ENCODE measurements at places on chromosomes 6 and 20.

DNA sequence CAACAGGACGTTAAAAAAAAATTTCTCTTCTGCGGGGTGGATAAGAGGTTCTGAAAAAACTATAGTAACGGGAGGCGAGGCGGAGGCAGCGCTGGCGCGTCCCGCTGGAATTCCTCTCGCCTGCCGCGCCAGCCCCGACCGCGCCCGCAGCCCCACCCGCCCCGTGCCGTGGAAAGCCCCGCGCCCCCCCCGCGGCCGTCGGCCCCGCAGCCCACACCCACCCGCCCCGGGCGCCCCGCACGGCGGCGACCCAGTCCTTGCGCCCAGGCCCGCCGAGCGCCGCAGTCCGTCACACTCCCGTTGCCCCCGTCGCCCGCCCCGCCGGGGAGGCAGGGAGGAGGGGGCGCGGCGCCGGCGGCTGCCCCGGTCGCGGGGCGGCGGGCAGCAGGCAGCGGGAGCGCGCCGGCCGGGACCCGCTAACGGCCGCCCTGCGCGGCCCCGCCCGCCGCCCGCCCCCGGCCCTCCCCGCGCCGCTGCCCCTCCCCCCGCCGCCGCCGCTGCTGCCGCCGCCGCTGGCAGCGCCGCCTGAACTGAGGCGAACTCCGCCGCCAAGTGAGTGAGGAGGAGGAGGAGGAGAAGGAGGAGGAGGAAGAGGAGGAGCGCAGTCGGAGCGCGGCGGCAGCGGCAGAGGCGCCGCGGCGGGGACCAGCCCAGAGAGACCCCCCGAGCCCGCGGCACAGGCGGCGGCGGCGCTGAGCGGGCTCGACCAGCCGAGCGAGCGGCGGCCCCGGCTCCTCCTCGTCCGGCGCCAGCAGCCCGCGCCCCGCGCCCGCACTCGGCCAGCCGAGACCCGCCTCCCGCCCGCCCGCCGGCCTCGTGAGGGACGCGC, at the start of gene QKI:
QKI (plus strand) TSS at position 602 of the 829 bp plus-strand sequence. CDS start 476 bp downstream, outside the sequence.
- peak; percentile 84 for DNase-seq

GRCh38 chr6:95431637-95432228, 145.6 kb upstream of the MANEA start:
- DNase-seq = peak; percentile 61

DNA sequence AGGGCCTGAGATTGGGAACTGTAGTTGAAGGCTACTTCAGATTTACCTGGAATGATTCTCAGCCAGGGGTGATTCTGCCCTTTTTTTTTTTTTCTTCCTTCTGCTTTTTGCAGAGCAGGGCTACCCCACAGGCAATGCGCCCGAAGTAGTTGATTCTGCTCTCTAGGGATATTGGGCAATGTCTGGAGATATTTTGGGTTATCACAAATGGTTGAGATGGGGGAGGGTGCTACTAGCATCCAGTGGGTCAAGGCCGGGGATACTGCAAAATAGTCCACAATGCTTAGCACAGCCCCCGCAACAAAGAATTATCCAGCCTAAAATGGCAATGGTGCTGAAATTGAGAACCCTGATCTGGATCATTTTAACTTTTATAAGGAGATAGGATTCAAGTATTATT, 71.2 kb upstream of the ZMYND8 start:
- DNase-seq = no peak

- DNase-seq = no peak
Observed at GRCh38 chr6:29519291-29520010, 31.7 kb upstream of the MAS1L start.

DNA sequence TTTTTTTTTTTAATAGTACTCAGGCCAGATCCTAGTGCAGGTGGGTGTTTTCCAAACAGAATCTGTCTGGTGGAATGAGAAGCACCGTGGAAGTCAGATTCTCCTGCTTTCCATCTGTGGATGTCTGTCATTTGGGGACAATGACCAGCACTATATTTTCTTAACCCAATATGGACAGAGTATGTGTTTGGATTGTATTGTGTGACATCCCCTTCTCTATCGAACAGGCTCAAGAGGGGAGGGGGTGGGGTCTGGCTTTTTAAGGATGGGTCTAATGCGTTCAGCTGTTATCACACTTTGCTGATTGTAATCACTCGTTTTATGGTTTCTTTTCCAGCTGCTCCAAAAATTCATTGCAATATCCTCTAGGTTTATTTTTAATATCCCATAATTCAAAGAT, 197.5 kb upstream of the CEP162 start:
- no peak for DNase-seq

- DNase-seq = no peak
Observed at GRCh38 chr6:14965424-14966075, 280.3 kb upstream of the JARID2 start.

GRCh38 chr20:45206725-45207124, at the start of gene SEMG1:
SEMG1 (plus strand) TSS chr20:45207033; CDS start chr20:45207054, 21 bp downstream.
- DNase-seq = no peak

DNA sequence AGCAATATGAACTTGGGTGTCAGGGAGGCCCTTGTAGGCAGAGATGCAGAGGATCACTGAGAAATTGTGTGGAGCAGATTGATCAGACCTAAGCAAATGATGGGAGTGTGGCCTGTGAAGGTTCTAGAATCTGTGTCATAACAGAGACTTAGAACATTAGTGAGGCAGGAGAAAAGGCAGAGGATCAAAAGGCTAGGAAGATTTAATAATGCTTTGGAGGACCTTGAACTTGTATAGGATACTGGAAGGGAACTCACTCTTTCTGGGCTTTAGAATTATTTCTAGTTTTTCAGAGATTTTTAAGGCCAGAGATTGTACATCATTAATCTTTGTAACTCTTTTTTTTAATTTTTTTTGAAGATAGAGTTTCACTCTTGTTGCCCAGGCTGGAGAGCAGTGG, at the start of gene TSBP1:
TSBP1 (minus strand) TSS at position 101 of the 400 bp plus-strand sequence. CDS start 197 bp downstream, outside the sequence.
- DNase-seq = no peak

- no peak for DNase-seq
Observed at GRCh38 chr20:56736285-56736857, 107.3 kb downstream of the TFAP2C start.

DNA sequence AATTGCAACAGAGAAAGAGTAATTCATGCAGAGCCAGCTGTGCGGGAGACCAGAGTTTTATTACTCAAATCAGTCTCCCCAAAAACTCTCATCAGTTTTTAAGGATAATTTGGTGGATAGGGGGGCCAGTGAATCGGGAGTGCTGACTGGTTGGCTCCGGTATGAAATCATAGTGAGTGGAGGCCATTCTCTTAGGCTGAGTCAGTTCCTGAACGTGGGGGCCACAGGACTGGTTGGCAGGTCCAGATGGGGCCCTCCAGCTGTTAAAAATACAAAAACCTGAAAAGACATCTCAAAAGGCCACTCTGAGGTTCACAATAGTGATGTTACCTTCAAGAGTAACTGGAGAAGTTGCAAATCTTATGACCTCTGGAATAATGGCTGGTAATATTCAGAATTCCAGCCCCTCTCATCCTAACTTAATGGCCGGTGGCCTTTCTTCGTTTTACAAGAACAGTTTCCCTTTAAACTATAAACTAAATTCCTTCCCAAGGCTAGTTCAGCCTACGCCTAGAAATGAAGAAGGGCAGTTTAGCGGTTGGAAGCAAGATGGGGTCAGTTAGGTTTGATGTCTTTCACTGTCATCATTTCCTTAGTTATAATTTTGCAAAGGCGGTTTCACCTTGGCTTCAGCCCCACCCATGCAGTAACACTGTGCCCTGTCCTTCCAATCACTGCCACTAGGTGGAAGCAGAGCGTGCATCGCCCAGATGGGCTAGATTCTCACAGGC, 6.8 kb upstream of the MICA start:
- DNase-seq = peak; percentile 89

DNA sequence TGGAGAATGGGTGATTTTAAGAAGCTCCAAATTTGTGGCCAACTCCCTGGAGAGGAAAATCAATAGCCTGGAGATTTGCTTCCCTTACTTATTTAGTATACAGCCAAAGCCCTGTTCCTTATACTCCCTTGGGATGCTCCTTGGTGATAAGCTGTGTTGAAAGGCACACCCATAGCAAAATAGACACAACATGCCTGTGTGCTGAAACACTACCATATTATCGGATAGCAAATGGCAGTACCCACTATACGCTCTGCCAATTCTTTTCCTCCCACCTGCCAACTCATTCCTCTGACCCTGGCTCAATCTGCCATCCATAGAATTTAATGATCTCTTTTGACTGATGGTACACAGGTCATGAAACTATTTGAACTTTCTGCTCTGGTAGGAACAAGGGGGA, 98.2 kb downstream of the CLIC5 start:
- DNase-seq = no peak

DNA sequence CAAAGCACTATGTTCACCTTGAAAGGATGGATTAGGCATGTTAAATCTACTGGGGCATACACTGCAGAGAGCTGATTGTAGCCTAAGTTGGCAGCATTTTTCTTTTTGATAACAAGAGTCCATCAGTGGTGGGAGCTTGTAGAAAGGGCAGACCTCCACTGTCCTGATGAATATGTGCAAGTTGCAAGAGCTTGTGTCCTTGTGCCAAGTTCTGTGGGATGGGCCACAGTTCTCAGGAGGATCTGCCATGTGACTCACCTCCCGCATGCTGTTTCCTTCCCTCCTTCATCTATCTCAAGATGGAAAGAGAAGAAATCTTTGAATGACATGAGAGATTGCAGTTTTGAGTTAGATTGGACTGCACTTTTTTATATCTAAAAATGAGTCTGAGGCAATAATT, 58.3 kb upstream of the GGTLC1 start:
- DNase-seq = no peak

DNA sequence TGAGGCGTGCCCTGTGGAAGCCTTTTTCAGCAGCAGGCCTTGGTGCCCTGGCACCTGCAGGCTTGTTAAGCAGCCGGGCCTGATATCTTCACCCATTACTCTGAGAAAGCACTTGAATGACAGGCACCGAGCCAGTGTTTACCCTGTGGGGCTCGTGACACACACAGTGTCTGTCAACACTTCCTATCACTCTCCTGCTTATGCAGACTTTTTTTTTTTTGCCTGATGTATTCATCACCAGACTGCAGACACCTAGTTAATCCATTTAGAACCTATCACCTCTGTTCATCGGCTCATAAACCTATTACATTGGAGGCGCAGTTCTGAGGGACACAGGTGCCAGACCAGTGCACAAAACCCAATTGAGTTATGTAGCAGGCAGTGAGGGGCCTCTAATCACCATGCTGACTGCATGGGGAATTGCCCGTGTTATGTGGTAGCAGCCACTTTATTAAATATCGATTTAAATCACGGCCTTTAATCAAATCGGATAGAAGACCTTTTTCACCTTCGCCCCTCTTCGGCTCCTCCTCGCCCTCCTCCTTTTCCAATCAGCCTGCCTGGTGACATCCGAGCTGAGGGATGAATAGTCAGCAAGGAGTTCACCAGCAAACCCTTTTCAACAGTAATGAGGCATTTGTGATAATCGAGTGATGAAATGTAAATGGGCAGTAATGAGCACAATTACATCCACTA, 962.9 kb upstream of the SLC35B3 start:
- peak; percentile 85 for DNase-seq

GRCh38 chr6:112416866-112417265, 69.7 kb downstream of the RFPL4B start:
- no peak for DNase-seq

DNA sequence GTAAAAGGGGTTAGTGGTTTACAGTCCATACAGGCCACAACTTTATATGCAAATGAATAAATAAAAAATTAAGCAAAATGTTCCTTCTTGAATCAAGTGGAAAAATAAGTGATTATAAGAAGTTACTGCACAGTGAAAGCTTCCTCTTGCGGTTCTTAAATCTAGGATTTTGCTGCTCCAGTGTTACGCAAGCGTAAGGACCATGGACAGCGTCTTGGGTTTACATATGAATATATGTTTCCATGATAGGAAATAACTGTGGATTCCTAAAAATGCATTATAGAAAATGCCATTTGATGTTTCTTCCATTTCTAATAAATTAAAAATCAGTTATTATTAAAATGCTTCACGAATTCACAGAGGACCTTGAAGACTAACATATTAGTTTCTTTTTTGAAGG, 176.6 kb upstream of the POU3F2 start:
- DNase-seq = peak; percentile 78

DNA sequence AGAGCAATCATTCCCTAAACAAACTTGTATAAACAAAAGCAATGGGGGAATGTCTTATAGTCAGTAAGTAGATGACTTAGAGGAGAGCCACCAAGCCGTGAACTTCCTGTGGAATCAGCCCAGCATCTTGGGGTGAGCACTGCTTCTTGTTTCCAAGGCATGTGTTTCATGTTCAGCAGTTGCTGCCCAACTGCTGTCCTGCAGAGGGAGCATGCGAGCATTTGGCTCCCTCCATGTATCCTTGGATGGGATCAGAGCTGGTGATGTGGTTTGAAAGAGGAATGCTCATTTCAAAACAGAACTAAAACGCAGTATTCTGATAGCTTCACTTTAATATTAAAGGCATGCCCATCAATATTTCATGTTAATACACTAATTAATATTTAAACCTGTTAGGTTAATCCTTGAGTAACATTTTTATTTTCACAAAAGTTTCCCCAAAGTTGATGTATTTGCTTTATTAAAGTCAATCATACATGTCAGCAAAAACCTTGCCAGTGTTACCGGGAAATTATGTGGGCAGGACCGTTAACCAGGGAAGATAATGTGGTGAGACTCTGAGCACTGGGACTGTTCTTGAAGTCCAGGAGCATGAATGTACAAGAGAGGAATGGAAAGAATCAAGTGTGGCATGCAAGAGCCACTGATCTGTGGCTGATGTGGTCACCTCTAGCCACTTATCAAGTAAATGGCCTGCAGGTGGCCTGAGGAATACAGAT, 172.1 kb upstream of the GGTLC1 start:
- peak; percentile 85 for DNase-seq

DNA sequence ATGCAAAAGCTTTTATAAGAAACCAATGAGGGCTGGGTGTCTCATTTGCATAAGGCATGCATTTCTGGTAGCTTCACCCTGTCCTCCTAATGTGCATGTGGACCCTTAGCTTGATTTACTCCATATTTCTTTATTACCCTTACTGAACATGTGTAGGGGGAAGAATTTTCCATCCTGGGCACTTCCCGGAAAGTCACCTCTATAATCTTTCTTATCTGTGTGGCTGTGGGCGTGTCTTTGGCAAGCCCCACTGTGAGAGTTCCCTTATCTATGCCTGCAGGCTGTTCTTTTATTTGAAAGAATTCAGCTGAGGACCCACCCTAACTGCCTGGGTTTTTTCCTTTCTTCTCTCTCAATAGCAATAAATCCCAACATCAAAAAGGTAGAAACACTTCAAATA, 627.8 kb downstream of the DOK5 start:
- DNase-seq = peak; percentile 61

GRCh38 chr6:34383161-34383631, 9.3 kb downstream of the NUDT3 start:
- DNase-seq = peak; percentile 38

DNA sequence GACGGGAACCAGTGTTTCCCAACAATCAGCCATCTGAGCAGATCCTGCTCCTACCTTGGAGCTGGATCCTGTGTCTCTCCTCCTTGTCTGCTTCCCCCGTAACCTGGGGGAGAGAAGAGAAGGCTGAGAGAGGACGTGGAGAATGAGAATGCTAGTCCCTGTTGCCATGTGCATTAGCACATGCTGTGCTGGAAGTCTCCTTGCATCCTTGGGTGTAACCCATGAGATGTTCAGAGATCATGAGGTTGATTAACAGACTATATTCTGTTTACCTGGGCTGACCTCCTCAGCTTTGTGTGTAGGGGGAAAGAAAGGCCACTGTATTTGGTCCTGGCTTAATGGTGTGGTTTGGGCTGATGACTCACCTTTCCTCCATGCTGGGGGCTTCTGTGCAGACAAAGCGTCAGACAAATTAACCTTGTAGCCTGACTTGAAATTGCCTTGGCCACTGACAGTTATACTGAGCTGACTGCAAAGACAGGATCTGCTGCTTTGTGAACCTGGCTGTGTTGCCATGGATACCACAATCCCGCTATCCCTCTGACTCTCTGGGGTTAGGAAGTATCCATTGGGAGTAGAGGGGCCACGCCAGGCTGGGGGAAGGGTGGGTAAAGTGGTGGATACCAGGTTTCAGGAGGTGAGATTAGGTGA, 243.7 kb upstream of the CHD6 start:
- DNase-seq = no peak

Measured in stomach (tissue), 19 donors.